ENCODE measurements at places on chromosomes 12 and 14.

GRCh38 chr14:57575482-57575881, 81.8 kb upstream of the CCDC198 start:
- DNase-seq = no peak

DNA sequence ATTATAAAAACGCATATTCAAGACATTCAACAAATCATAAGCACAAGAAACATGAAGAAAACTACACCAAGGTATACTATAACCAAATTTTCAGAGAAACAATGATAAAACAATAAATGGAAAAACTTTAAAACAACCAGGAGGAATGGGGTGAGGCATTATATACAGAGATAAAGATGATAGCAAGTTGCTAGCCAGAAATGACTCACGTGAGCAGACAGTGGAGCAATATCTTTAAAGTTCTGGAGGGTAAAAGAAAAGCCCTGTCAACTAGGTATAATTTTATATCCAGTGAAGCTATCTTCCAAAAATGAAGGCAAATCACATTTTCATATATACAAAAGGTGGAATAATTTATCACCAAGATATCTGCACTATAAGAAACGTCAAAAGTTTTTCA, 97.8 kb upstream of the PCED1B start:
- DNase-seq = no peak

GRCh38 chr12:54596526-54596946, 8.1 kb upstream of the PPP1R1A start:
- peak; percentile 54 for DNase-seq

GRCh38 chr12:89469361-89469760, 55.2 kb downstream of the GALNT4 start:
- no peak for DNase-seq
